ENCODE measurements at places on chromosomes 6 and 20.

DNA sequence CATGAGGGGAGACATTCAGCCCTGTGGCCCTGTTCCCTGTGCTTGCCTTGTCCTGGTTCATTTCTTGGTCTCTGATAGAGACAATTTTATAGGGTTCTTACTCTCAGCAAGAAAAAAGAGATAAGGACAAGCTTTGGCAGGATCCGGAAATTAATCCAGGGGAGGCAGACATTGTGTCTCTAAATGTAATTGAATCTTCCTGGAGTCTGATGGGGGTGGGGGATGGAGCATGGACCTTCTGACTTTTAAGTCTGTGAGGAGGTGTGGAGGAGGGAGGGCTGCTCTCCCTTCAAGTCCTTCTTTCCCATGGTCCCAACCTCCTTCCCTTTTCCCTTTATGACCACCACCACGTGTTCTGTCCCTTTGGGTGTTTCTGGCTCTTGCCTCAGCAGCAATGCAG lies 512.7 kb downstream of the DHX35 start:
- DNase-seq = no peak

GRCh38 chr6:157774153-157775135 lies 48.6 kb upstream of the SNX9 start:
- no peak for DNase-seq

GRCh38 chr20:63539441-63540370 lies 2.5 kb upstream of the PTK6 start:
- DNase-seq = no peak

DNA sequence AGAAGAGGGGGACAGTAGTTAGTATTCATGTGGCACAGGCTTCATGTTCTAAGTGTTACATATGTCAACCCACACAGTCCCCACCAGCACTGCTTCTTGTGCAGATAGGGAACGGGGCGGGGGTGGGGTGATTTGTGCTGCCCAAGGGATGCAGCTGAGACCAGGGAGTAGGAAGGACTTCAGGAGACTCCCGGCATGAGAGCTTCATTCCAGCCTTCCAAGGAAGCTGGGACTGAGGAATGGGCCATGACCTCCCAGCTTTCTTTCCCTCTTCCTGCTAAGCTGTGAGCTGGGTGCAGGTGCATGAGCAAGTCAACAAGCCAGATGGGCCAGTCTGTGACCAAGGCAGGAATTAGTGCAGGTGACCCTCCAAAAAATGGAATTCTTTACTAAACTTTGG lies 9.2 kb downstream of the BEND3 start:
- DNase-seq = no peak

DNA sequence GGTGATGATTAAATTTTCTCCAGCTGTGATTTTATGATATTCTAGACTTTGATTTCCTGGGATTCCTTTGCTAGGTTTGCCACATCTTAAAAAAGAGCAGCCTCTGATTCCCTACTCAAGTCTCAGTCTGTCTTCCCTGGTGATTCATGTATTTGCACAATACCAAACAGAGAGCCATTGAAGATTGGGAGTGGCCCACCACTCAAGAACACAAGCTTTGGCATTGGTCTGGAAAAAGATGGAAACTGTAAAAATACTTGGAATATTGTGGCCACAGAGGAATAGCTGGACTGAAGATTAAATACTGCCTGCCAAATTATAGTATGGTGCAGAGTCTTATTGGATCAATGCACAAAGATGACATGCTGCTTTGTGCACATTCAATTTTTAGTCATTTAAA lies 32.9 kb downstream of the PTCHD4 start:
- no peak for DNase-seq

- no peak for DNase-seq
Observed at GRCh38 chr6:136072691-136073090, 177.4 kb downstream of the MTFR2 start.

GRCh38 chr6:15906420-15907016 lies 222.4 kb upstream of the MYLIP start:
- DNase-seq = no peak

Measured in T-helper 22 cell (primary cell).